Common myeloid progenitor, CD34-positive (primary cell): ENCODE measurements at places on chromosomes 1 and 21.

- no peak for DNase-seq
Measured at GRCh38 chr1:198701766-198702539, 63.1 kb downstream of the PTPRC start.

DNA sequence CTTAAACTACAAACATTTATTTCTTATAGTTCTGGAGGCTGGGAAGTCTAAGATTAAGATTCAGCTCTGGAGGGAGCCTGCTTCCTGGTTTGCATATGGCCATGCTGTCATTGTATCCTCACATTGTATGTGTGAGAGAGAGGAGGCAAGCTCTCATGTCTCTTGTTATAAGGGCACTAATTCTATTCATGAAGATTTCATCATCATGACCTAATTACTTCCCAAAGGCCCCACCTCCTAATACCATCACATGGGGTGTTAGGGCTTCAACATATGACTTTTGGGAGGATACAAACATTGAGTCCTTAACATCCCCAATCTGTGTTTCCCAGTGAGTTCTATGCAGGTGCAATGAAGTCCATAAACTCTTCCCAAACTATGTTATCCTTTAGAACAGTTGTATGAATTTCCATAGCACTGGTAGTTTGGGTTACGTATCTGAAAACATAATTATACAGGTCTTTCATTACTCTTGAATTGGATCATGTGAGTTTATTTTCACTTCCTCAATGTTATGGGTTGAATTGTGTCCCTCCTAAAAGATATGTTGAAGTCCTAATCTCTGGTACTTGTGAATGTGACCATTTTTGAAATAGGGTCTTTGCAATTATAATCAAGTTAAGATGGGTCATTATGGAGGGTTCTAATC, 124.2 kb downstream of the RUNX1 start:
- DNase-seq: no peak

- DNase-seq: no peak
Measured at GRCh38 chr1:153541641-153542590, 1.2 kb upstream of the S100A5 start.

- peak; percentile 73 for DNase-seq
Measured at GRCh38 chr1:156705918-156706656, 704 bp upstream of the CRABP2 start.

DNA sequence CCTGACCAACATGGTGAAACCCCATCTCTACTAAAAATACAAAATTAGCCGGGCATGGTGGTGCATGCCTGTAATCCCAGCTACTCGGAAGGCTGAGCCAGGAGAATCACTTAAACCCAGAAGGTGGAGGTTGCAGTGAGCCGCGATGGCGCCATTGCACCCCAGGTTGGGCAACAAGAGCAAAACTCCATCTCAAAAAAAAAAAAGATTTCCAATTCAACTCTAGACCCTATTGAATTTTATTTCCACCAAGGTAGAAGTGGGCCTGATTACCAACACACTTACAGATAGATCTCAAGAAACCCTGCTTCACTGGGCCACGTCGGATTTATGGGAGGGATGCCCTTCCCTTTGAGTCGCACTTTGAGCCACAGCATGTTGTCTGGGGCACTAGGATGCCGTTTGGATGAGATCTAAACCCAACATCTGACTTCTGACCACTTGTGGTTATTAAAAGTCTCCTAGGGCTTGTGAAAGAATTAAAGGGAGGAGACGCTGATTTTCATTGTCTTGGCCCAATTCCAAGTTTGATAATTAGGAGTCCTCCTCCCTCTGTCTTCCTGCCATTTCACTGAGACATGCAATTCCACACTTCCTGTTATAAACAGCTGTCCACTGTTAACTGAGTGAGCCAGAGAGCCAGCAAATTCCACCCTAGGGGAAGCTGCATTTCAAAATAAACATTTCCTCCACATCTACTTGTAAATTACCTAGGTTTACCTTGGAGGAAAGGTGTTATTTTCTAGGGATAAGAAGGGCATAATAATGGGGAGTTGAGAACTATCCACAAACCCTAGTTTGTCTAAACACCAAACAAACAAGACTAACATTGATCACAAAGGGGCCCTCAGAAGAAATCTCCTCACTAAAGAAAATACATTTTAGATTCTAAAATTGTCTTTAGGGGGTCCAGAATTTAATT, 5.2 kb upstream of the RERE start:
- DNase-seq: peak; percentile 27

DNA sequence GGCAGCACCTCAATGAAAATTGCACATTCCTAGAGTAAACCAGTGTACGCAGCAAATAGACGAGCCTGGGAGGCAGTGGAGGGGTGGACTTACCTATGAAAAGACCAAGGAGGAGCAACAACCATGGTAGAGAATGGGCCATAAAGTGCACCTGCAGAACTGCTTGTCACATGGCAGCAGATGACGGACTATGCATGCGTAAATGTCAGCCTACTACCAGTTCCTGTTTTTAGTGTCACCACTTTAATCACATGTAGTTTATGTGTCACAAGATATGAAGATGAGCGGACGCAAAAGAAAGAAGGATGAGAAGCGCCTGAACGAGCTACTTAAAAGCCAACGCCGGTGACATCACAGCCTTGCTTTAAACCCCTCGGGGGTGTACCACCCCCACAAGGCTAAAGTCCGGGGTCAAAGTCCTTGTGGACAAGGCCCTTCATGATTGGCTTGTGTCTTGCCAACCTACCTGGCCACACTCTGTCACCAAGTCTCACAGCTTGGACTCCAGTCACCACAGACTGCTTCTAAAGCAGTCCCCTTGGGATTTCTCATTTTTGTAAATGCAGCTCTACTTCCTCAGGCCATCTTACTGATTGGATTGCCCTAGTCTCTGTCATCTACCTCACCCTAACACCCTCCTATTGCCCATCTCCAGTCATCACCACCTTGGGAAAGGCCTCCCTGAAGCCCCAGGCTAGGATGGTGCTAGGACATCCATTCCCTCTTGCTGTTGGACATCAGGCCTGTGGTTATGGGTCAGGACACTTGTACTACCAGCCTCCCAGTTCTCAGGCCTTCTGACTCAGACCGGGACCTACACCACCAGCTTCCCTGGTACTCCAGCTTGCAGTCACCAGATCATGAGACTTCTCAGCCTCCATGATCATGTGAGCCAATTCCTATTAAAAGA, 6.0 kb upstream of the LY9 start:
- peak; percentile 70 for DNase-seq

DNA sequence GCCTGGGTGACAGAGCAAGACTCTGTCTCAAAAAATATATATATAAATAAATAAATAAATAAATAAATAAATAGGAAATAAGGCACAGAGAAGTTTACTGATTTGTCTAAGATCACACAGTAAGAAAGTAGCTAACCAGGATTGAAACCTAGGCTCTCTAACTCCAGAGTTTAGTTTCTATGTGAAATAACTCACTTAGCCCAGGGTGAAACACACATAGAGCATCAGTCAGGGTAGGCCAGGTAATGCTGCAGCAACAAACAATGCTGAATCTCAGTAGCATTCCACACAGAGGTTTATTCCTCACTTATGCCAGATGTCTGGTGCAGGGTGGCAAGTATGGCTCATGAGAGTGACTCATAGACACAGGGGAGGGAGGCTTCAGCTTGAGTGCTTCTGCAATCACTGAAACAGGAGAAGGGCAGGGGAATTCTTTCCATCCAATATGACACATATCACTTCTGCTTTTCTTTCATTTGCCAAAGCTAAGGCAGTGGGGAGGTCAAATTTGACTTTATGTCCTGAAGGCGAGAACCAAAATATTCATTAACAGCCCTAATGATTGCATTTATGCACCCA, 37.1 kb upstream of the KANK4 start:
- DNase-seq: peak; percentile 79

GRCh38 chr1:22709227-22709626, 1.4 kb upstream of the EPHB2 start:
- no peak for DNase-seq

GRCh38 chr1:185804206-185804605, 70.0 kb downstream of the HMCN1 start:
- no peak for DNase-seq

- no peak for DNase-seq
Measured at GRCh38 chr21:45293726-45294401, 6.2 kb upstream of the POFUT2 start.

DNA sequence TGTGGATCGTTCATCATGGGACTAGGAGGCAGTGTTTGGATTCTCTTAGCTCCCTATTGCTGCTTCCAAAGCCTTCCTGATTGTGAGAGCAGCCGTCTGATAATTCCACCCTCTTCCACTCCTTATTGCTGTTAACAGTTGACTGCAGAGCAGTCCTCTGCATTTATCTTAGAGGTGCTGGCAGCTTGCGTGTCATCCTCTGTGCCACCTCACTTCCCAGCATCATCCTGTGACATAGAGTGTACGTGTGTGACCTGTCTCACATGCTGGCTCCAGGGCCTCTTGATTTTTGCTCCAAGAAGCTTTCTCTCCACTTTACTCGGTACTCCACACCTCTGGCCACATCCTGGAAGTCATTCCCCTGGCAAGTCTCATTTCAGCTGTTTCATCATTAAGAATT, 53.0 kb upstream of the DYNLT5 start:
- no peak for DNase-seq

DNA sequence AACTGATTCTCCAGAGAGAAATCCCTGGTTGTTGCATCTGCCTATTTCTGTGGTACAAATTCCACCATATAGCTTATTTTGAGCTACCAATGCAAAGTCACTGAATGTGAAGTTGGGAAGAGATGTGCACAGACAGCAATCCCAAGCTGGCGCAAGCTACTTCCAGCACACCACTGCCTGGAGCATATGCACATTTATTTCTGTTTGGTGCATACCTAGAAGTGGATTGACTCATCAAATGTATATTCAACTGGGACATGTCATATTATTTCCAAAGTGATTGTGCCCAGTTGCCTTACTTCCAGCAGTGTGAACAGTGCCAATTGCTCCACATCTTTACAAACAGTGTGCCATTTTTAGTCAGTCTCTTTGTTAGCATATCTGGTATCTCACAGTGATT, 58.2 kb upstream of the PLD5 start:
- no peak for DNase-seq

- peak; percentile 58 for DNase-seq
Measured at GRCh38 chr1:247407180-247407616, 8.8 kb upstream of the NLRP3 start.

DNA sequence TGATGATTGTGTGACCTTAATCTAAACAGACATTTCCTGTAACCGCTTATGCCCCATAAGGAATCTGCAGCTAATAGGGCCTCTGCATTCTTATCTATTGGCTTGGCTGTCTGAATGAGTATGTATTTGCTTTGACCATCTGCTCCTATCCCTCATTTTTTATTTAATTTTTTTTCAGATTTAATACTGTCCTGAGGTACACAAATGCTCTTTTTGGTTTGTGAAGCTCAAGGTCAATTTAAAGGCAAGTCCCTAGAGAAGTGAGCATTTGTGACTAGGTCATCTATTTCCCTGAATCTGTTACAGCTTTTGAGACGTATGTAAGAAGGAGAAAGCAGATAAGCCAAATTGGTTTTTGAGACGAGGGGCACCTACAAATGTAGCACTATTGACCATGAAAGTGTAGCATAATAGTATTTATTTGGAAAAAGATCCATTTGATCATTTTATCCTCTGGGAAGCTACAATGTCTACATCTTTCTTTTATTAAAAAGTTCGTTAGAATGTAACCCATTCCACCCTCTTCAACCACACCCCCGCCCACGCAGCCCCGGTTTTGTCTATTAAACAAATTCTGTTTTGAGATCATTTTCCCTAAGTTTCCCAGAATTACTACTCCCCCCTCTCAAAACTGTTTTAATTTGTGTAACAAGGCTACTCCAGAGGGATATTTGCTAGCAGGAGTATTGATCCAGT, 69.2 kb upstream of the HSPA13 start:
- peak; percentile 44 for DNase-seq
